WERI-Rb-1 (cell line): ENCODE measurements at places on chromosomes 11 and 22.

DNA sequence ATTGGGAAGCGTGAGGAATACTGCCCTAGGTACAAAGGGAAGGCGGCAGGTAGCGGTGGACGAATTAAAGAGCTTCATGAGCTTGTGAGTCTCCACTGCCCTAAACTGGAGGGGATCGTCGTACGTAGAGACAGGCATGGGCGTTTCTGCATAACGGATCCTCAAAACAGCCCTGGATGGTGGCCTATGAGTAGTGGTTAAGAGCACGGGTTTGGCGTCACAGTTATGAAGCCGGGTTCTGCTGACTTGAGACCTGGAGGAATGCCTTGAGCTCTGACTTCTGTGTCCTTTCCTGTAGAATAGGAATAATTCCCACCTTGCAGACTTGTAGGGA is 335 bp downstream of the TMEM138 start:
- DNase-seq = peak; percentile 25

DNA sequence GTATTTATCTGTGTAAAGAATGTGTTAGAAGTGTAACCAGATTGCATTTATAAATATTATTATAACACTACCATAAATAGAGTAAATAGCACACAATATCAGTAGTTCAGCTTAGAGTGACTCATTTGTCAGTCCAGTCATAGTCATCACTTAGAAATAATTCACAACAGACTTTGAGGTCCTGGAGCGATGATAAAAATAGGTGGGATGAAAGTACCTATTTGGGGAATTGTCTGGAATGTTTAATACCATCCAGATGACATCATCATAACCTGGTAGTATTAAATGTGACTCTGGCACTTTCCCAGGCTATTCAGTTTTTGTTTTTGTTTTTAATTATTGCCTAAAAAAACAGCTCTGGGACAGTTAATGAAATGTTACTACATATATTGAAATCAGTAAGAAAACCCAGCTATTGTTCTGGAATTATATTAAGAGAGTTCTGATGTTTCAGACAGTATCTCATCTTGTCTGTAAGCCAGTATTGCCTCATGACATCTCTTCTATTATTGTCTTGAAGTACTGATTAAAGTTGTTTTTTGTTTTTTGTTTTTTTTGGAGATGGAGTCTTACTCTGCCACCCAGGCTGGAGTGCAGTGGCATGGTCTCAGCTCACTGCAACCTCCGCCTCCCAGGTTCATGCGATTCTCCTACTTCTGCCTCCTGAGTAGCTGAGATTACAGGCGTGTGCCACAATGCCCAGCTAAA is 74.8 kb downstream of the SIK2 start:
- no peak for DNase-seq

DNA sequence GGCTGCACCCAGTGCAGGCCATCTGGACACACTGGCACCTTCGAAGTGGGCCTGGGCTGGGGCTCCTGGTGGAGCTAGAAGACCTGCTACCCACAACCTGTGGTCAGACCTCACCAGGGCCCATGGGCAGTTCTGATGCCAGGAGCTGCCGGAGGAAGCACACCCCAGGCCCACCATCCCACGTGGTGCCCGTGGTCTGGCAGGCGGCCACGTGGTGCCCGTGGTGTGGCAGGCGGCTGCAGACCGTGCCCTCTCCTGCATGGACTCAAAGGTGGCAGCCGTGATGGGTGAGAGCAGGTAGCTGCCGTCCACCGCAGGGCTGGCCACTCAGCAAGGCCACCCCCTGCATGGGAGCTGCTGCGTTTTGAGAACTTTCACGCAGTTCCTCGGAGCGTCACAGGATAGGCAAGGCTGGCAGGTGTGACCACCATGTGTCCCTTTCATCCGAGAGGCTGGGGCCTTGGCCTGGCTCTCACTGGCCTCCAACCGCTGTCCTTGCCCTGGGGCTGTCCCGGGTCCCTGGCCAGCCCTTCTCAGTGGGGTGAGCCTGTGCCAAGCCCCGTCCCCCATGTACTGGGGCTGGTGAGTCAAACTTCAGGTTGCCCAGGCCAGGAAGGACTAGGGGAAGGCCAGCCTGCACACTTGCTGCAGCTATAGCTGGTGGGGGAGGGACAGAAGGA is 3.9 kb upstream of the IL17REL start:
- no peak for DNase-seq

DNA sequence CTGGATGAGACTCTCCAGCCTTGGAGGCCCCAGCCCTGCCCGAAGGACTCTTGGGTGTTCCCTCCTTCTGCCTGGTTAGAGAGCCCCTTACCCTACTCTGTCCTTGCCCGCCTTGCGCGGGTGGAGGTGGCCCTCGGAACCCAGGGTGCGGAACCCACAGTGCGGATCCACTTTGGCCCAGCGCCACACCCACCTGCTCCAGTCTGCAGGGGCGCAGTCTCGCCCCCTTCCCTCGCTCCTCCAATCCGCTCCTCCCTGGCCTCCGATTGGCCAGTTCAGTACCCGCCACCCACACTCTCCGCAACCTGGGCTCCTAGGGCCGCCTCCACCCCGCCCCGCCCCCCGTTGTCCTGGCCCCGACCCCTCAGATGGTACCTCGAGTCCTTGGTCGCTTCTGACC is 2.4 kb downstream of the CAPN1 start:
- no peak for DNase-seq

- no peak for DNase-seq
These were observed 29.5 kb upstream of the NCAM1 start for GRCh38 chr11:112931703-112932102.

GRCh38 chr22:18091916-18092526 is 14.2 kb downstream of the PEX26 start:
- DNase-seq = no peak

DNA sequence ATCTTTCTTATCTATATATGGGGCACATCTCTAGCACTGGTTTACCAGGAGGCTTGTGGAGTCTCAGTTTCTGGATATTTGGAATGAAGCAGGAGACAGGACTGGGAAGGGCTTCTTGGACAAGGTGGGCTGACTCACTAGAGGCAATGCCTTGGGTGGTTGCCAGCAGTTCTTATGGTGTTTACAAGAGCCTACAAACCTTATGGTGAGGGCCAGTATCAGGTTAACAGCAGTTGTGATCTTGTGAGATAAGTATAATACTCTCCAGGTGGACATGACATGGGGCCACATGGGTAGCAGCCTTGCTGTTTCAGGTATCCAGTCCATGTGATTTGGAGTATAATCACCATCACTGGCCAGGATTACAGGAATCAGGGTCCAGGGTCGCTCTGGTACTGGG is 10.2 kb downstream of the FUT4 start:
- no peak for DNase-seq

GRCh38 chr22:24875862-24876506 is 70.0 kb downstream of the SGSM1 start:
- DNase-seq = no peak

GRCh38 chr11:74744277-74744676 is 4.4 kb upstream of the RNF169 start:
- no peak for DNase-seq
